ENCODE measurements at places on chromosomes 7 and 10.

DNA sequence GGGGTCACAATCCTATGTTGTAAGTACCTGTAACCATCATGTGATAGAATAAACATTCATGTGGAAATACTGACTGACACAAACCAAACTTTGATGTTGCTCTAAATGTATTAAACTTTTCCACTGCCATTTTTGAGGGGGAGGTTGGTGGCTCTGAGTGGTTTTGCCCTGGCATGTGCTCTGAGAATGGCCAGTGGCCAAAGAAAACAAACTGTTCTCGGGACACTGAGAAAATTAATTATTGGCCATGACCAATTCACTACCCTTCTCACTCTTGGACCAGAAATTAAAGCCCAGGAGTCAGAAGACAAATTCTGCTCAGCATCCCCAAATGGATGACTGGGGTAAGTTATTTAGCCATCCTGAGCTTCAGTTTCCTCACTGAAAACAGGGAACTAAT is 195.9 kb downstream of the XPNPEP1 start:
- no peaks in the 10 kb centered on the region for H3K4me1 ChIP-seq
- H3K36me3 ChIP-seq, result no peaks in the 10 kb centered on the region
- no peaks in the 10 kb centered on the region for H3K27me3 ChIP-seq
- H3K4me3 ChIP-seq, result no peak overlapping the region

- H3K27ac ChIP-seq, result no peak overlapping the region
- no peaks in the 10 kb centered on the region for H3K27me3 ChIP-seq
- DNase-seq, result no peak
- no peaks in the 10 kb centered on the region for H3K36me3 ChIP-seq
- H3K4me1 ChIP-seq, result no peaks in the 10 kb centered on the region
- no peak overlapping the region for H3K4me3 ChIP-seq
Observed at GRCh38 chr10:113978802-113979201, 64.9 kb upstream of the ADRB1 start.

GRCh38 chr10:92064506-92064905 is 140.9 kb downstream of the BTAF1 start:
- no peak for DNase-seq
- H3K36me3 ChIP-seq, result no peaks in the 10 kb centered on the region
- no peak overlapping the region for H3K4me3 ChIP-seq
- no peaks in the 10 kb centered on the region for H3K27me3 ChIP-seq
- no peaks in the 10 kb centered on the region for H3K4me1 ChIP-seq

DNA sequence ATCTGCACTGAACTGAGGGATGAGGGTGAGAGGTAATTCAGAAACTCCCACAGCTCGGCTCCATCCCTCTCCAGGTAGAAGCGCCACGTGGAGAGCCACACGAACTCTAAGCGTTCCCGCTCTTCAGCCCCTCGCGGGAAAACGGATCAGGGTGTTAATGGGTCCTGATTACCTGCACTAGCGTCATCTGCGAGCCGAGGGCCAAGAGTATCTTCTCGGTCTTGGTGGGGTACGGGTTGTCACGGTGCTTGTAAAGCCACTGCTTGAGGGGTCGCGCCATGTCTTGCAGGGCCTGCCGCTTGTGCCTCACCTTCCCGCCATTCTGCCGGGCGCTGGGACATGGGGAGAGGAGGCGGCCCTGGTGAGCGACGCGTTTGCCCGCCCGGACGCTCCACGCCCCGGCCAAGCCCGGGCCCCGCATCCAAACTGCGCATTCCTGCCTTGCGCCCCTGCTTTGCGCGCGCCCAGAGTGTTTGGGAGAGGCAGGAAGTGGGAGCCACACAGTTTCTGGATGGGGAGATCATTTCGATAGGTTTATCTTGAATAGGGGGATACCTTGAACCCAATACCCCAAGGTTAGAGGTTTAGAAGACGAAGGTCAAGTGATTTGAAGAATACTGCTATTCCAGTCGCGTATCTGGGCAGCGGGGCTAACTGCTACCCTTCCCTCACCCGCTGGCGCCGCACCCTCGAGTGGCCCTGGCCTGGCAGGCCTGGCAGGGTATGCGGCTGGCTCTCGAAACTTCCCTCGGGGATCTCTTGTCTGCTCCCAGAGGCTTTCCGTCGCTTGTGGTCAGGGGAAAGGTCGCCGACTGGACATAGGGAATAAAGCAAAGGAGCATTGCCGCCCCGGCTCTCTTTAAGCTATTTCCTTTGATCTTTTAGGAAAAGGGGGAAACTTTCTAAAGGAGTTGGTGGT is 4.2 kb downstream of the MKX start:
- H3K27me3 ChIP-seq, result peaks cover 32% of the 10 kb centered on the region
- DNase-seq, result no peak
- no peaks in the 10 kb centered on the region for H3K4me1 ChIP-seq
- H3K36me3 ChIP-seq, result no peaks in the 10 kb centered on the region

- no peaks in the 10 kb centered on the region for H3K27me3 ChIP-seq
- H3K4me3 ChIP-seq, result no peak overlapping the region
- H3K27ac ChIP-seq, result no peak overlapping the region
- no peaks in the 10 kb centered on the region for H3K4me1 ChIP-seq
- DNase-seq, result no peak
Observed at GRCh38 chr7:30996883-30997282, 33.1 kb downstream of the GHRHR start.

DNA sequence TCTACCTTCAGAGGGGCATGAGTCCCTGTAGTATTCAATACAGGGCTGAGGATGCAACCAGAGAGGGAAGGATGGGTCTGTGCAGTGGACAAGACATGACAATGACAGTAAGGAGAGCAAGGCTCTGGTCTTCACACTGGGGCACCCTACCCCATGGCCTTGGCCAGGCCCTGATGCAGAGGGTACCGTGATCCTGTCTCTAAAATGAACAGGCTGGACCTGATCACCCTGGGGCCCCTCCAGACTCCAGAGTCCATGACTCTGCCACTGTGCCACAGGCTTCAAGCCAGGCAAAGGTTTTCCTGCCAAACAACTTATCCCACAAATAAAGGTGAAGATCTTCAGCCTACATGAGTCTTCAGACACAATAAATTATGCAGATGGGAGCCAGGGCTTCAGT is 4.9 kb downstream of the MAT1A start:
- no peak overlapping the region for H3K27ac ChIP-seq
- no peaks in the 10 kb centered on the region for H3K4me1 ChIP-seq
- H3K27me3 ChIP-seq, result no peaks in the 10 kb centered on the region

DNA sequence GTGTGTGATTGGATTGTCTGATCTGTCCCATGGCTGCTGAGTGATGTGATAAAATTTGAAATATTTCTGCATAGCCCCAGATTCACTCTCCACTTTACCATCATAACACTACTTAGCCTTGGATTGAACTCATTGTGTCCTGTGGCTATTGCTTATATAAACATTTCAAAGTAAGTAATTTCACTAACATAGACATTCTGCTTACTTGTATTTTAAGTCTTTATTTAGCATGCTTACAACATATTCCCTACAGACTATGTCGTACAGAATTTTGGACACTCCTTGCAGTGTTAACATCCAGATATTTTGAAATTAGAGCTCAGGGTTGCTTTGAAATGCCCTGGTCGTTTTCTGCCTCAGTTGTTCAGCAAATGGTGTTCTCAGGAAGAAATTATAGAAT is 117.6 kb downstream of the LRRC4 start:
- no peak overlapping the region for H3K4me3 ChIP-seq
- H3K36me3 ChIP-seq, result no peaks in the 10 kb centered on the region
- DNase-seq, result no peak
- no peaks in the 10 kb centered on the region for H3K27me3 ChIP-seq
